ENCODE measurements at places on chromosomes 12 and 14.

GRCh38 chr12:98727196-98727595 lies 82.1 kb downstream of the APAF1 start:
- DNase-seq, result no peak

- no peak for DNase-seq
Observed at GRCh38 chr12:16323010-16323409, 24.4 kb upstream of the MGST1 start.

DNA sequence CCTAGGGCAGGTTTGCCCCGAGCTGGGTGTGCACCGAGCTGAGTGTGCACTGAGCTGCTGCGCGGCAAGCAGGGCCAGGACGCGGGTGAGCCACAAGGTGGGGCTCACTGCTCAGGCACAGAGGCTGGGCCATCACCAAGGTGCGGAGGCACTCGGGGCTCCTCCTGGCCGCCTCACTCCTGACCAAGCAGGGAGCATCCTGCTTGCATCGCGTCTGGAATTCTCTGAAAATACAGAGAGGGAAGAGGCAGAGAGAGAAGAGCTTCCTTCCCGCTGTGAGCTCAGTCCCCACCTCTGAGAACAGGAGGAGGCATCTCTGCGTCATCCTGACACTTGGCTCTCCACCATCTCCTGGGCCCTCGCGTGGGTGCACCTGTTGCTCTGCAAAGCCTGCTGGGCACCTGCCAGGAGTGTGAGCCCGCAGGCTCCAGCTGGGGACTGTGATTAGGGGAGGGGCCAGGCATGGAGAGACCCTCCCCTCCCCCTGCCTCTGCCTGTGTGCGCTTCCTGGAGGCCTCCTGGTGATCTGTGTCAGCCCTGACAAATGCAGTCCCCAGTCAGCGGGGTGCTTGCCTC lies 116.3 kb downstream of the GLT1D1 start:
- DNase-seq, result peak; percentile 92

DNA sequence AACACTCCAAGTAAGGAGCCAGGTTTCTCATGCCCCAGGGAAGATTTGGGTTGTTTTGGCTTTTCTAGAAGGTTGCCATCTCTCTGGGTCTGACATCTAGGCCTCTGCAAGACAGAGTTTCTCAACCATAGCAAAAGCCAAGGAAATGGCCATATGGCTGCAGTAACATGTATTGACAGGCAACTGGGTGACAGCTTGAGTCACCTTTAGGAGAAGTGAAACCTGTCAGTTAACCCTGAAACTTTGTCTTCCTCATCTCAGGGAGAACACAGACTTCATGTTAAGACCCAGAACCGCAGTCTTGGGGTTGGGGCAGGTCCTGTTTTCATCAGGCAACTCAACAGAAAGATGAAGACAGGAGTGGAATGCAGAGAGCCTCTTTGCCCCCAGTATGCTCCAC lies 46.0 kb upstream of the PLBD1 start:
- no peak for DNase-seq

DNA sequence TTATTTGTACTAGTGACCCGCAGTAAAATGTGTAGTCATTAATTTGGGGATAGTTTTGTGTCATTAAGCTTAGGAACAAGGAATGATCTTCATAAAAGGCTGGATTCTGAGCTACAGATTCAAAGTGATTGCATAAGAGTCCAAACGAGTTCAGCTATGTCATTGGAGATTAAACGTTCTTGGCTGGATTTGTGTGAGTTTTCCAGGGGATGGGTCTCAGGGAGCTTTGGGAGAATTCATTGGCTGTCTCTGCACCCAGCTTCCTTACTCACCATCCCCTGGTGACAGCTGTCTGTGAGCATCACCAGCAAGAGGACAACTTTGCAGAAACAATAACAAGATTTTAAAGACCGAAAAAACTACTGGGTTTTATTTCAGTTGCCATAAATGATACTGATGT lies 130.4 kb downstream of the DAAM1 start:
- DNase-seq, result no peak

DNA sequence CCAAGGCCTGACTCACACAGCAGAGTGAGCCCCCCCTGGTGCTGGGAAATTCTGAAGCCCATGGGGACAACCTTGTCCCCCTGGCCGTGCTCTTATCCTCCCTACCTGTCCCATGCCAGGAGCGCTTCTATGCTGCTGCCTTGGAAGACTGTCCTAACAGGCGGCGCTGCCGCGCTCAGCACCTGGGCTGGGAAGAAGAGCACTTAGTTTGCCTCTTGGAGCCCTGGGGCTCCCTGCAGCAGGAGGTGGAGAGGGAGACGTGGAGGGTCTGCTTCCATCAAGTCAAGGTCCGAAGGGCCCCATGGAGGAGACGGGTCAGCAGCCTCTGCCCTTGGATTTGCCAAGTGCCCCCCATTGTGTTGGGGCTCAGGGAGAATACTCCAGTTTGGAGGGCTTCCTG lies 300.5 kb downstream of the CACNA1C start:
- DNase-seq, result no peak

DNA sequence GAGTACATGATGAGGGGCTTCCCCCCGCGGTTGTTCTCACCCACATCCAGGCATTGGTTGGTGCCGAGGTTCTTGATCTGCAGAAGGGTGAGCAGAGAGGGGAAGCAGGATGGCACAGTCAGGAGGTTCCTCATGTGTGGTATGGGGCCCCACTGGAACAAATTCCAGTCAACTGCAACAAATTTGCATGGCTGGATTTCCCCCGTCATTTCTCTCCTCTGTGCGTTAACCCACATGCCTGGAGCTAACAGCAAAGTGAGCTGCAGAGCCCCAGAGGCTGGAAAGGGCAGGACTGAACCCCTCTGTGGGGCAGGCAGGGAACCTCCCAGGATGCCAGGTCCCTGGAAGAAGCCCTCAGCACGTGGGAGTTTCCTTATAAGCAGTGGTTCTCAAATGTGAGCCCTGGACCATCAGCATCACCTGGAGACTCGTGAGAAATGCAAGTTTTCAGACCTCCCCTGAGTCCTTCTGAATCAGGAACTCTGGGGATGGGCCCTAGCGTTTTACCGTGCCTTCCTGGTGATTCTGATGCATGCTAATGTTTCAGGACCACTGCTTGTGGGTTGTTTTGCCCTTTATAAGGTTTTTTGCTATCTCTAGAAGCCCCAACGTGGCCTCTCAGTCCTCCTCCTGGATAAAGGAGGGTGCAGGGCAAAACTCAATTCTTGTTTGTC lies 11.0 kb upstream of the CELA1 start:
- no peak for DNase-seq

- DNase-seq, result no peak
Observed at GRCh38 chr14:73739174-73739898, 25.2 kb upstream of the PNMA1 start.

DNA sequence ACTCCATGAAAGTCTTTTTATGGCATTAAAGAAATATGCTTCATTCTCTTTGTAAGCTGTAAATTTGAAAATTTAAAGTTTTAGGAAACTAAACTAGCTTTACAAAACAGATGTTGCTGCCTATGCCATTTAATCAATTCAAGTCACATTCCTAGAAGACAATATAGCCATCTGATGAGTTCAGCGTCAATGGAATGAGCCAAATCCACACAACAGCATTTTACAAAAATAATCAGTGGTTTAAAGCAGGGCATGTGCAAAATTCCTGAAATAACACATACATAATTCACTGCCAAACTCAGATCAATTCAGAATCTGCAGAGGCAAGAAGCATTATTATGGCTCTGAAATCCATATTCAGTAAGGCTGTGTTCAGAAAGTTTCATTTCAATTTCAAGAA lies 75.6 kb downstream of the MED13L start:
- no peak for DNase-seq

- DNase-seq, result no peak
Observed at GRCh38 chr12:83573671-83574070, 887.0 kb downstream of the TMTC2 start.

DNA sequence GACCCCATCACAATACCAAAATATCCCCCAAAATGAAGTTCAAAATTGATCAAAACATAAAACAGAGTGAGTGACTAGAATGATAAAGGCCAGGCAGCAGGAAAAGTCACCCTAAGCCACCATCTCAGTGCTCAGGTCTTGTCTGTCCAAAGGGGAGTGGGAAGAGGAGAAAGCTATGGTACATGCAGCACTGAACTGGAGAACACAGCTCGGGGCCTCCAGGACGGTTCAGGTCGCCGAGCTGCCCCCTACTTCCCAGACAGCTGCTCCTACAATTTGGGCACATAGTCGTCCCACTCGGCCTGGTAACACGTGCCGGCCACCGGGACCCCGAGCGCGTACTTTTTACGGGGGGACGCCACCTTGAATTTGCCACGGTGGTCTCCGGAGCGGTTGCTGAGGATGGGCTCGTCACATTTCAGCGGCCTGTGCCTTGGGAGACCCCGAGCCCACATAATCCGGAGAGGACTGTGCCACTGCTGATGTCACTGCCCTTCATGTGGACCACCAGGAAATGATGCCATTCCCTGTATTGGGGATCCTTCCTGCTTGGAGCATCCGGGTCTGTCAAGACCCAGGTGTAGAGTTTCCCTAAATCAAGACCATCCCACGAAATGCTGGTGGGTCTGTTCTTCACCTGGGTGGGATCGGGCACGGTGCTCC lies 31.6 kb downstream of the AK7 start:
- DNase-seq, result no peak

- peak; percentile 65 for DNase-seq
Observed at GRCh38 chr14:44712024-44712815, 205.1 kb upstream of the FSCB start.

GRCh38 chr12:94982456-94982855 lies 21.0 kb downstream of the NDUFA12 start:
- no peak for DNase-seq

DNA sequence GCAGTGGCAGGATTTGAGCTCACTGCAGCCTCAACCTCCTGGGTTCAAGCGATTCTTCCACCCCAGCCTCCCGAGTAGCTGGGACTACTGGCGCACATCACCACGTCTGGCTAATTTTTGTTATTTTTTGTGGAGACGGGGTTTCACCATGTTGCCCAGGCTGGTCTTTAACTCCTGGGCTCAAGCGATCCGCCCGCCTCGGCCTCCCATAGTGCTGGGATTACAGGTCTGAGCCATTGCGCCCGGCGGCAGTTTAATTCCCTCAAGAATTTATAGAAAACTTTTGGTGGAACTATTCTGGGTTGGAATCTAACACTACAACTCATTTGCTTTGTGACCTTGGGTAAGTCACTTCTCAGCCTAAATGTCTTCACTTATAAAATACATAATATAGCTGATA lies 1.8 kb upstream of the SP1 start:
- no peak for DNase-seq

GRCh38 chr14:97866195-97866594 lies 1069.0 kb downstream of the VRK1 start:
- no peak for DNase-seq

DNA sequence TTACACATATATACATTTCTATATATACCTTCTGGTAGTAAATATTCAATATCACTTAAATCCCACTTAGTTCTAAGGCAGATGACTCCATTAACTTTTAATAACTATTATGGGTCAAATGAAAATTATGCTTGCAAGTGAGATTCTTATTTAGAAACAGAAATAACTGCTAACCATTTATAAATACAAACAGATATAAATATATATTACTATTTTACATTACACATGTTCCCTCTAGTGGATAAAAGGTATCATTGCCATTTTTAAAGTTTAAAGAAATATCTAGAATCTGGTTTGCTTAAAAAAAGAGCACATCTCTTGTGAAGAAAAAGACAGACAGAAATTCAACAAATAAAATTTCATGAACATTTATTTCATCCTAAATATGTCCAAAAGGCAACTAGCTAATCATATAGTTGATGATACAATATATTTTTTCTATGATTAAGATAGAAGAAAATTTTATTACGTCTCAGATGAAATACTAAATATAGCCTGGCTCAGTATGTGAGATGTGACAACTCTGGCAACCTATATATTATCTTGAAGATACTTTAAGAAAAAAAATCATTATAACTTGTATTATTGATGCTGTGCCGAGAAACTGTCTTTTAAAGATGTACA lies 11.7 kb upstream of the RAD51AP1 start:
- DNase-seq, result no peak

DNA sequence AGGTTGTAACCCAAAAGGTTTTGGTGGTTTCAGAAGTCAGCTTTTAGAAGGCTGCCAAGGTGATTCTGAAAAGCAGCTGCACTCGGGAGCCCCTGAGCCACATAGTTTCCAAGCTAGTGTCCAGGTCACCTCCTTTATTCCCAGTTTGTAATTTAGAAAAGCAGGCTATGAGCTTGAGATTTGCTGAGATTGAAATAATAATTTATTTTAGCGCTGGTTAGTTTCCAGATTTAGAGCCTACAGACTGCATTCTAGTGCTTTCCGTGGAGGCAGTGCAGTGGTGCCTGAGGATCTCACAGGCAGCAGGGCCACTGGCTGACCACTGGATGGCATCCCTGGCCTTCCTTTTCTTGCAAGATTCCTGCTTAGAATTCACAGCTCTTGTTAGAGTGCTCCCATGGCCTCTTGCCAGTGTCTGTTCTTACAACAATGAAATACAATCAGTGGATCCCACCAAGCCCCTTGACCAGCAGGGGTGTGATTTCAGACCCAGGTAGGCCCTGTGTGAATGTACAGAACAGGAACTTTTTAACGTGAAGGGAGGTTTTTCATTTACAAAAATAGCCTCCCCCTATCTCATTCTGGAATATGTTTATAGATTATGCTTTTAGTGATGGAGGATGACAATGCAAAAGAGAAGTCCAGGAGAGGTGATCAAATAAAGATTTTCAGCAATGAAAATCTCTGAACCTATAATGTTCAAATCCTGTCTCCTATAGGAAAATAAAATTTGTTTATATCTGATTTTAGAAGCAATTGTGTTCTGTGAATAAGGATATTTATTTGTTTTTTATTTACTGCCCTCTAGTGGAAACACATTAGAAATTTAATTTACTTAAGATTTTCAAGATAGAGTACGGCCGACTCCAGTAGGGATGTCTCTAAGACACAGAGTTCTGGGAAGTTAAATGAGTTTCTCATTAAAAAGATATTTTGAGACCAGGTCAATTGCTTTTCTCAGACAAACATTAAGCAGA lies 362.1 kb upstream of the STXBP6 start:
- DNase-seq, result no peak

DNA sequence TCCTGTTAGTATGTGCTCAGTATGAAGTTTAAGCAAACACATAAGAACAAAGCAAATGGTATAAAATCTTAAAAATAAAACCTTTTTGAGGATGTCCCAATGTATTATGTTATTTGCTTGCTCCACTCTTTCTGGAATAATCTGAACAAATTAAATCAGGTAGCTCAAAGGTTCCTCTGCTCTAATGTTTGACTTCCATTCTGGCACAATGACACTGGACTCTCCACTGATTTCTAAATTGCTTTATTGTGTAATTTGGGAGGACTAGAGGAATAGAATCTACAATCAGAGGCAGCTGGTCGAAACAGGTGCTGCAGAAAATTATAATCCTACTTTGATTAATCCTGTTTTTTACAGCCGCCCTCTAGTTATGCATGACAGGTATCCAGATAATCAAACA lies 523.7 kb upstream of the FOXG1 start:
- DNase-seq, result peak; percentile 16

Measured in NCI-H1436 (cell line).